Panc1 (cell line): ENCODE measurements at places on chromosomes 7 and 10.

DNA sequence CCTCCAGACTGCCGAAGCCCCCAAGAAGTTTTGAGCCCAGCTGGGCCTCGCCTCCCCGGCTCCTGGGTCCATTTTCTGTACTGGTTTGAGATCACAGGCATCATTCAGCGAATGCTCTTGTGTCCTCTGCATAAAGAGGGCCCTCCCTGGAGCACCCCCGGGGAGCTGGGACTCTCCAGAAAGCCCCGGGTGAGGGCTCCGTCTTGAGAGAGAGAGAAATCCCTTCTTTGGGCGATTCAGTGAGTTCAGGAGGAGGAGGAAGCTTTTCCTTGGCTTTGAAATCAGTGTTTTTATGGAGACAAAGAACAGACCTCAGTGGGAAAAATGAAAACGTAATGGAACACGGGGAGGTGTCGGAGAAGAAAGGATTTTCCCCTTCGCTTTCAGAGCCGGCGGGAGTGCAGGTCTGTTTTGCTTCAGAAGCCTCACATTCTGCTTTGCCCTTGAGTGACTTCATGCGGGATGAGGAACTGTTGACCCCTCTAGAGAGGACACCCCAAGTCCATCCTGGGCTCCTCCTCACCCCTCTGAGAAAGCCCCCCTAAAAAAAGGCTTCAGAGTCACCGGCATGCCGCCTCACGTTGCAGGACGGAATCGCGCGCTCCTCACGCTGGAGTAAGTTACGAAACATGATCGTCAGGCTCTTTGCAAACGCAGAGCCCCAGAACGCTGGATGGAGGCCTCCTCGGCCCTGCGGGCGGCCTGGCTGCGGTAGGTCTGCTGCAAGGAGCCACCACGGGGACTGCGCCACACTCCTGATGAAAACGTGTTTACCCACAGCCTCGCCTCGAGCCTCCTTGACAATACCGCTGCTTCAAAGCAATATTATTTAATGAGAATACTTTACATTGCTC, 8.5 kb upstream of the AP5Z1 start:
- DNase-seq: no peak

GRCh38 chr7:99392659-99393354, 15.6 kb downstream of the PDAP1 start:
- DNase-seq: no peak

DNA sequence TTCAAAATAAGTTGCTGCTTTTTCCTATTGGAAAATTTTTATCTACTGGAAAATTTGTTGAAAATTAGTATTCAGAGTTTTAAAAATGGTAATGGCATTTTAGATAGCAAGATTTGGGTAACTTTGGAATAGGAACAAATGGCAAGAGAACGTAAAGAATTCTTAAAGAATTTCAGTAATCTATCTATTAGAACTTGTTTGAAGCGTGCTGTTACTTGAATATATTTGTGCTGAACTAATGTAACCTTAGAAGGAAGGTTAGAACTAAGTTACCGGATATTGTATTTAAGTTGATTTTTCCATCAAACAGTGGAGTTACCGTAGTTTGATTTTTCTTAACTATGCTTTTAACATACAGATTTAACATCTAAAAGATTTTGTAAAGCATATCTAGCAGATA, 25.9 kb downstream of the SEPTIN7 start:
- no peak for DNase-seq

GRCh38 chr7:35248576-35249536, 5.0 kb downstream of the TBX20 start:
- DNase-seq: no peak

DNA sequence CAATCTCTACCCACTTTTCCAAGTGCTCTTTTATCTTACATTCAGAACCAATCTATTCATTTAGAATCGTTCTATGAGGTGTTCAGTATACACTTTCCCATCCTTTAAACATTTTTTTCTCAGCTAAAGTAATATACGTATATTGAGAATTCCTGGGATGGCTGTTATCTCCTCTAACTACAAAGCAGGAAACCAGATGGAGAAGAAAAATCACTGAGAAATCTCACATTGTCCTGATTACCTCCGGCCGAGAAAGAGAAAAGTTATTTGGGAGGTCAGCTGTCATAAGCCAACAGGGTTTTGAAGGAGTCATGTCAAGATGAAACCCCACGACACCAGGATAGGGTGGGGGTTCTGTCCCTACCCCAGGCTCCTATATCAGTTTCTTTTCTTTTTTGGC, 99.2 kb upstream of the KDM7A start:
- DNase-seq: no peak

DNA sequence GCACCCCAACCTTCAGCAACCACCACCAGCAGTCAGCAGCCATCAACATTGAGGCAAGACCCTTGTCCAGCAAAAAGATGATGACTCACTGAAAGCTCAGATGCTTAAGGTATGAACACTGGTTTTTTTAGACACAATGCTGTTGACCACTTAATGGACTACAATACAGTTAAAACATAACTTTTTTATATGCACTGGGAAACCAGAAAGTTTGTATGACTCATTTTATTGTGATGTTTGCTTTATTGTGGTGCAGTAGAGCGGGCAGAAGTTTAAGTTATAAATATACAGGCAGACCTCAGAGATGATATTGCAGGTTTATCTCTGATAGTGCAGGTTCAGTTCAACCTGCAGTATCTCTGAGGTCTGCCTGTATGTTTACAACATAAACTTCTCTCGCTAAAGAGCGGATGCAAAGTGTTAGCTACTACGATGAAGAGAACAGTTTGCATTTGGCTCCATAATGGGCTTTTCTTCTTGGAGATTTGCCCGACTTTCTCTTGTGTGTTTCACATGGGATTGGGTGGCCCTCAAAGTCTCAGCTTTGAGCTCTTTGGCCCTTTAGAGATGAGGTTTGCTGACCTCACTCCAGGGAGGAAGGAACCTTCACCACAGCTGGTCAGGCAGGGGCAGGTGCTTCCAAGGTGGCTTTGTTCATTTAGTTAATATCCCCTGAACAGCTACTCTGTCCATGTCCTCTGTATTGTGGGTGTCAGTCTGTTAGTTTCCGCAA, 84.4 kb upstream of the SHH start:
- DNase-seq: no peak

DNA sequence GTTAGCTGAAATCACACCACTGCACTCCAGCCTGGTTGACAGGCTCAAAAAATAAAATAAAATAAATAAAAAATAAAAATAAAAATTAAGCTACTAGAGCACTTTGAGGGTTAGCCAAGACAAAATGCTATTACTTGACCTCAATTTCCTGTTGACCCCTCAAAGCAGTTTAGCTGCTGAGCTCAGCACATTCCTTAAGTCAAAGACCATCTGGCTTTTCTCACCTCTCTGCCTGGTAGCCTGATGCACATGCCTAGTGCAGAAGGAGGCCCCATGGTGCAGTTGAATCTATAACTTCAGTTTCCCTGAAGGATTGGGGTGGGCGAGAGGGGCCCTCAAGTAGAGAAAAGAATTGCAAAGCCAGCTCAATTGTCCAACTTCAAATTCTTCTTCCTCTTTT, 211.1 kb upstream of the GALNT17 start:
- no peak for DNase-seq

DNA sequence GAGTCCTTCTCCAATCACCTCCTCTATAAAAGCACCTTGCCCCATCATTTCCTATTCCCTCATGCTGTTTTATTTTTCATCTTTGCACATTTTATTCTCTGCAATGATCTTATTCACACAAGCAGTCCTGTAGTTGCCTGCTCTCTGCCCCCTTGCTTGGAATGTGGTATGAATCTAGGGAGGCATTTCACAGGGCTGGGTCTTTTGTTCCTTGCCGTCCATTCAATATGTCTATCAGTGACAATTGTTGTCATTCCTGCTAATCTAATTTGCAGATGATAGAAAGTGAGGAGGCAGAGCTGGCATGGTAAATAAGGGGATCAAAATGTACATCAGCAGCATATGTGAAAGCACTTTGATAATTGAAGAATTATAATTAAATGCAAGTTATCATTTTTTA, 246.2 kb upstream of the C7orf33 start:
- DNase-seq: no peak

DNA sequence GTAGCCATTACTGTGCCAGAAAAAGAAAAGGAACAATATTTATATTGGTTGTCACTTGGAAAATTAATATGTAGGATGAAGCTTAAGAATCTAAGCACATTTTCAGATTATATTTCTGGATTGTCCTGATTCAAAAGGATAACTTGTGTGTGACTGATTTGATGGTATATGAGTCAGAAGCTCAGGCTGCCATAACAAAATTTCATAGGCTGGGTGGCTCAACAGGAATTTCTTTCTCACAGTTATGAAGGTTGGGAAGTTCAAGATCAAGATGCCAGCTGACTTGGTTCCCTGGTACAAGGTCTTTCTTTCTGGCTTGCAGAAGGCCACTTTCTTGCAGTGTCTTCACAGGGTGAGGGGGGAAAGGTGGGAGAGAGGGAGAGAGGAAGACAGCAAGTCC, 108.5 kb downstream of the ST7 start:
- no peak for DNase-seq

DNA sequence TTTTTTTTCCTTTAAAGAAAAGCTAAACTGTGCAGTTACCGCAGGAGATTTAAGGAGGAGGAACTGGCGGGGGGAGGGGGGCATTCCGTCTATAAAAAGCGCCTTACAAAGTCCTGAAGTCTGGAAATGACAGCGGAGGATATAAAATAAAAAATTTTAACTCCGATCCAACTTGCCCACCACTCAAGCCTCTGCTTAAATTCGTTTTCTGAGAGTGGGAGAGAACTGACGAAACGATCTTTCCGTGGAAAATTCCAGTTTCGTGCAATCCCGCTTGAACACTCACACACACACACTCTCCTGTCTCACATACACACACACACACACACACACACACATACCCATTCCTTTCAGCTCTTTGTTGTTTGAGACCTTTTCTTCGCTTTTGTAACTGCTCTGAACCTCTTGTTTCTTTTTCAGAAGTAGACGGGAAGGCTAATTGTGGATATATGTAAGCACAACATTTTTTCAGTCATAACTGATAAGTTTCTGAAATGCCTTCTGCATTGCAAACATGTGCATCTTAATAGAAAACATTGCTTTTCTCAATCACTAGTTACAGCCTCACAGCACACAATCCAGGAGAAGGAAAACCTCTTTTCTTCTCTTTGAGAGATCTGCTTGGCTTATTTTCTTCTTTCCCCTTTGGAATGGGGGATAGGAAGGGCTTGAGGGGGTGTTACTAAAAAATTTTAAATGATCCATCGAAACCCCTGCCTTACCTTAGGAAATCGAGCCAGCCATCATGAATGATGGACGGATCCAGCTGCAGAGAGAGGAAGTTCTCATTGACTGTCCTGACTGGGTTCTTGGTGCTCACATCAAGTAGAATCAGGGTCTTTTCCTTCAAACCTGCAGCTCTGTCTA, 628 bp downstream of the HPSE2 start:
- no peak for DNase-seq

DNA sequence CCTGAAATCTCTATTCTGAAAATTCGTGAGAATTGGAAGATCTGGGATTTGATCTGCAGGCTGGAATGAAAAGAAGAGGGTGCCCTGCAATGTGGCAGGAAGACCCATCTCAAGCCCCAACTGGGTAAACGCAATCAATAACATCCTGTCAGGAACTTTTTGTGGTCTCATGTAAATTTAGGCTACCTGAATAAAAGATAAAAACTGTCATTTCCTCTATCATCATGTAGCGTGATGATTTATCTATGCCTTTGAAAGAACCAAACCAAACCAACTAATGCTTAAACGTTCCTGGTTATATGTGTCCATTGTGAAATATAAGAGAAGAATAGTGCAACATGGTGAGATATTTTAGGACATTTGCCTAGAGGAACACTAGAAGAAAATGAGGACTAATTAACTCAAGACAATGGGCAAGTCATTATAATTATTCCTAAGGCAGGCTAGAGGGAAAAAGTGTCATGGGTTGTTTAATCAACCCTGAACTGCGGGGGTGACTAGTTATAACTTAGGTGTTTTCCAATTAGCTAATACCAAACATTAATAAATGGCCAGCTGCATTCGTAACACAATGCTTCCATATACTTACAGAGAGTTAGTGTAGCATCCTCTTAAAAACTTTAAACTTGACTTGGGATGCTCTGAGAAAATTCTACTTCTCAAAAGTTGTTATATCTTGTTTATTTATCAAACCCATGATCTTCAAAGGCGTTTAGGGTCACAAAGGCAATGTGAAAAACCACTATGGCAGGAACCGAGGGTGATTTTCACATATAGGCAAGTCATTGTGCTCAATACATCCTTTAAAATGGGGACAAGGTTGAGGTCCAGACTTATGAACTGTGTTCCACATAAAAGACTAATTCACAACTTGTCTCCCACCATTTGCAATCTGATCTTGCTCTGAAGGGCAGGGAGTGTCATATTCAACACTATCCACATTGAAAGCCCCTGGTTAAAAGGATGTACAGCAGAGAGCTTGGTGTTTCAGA, 48.6 kb upstream of the ADO start:
- DNase-seq: no peak

- no peak for DNase-seq
Observed at GRCh38 chr7:80445351-80445750, 66.5 kb downstream of the GNAT3 start.

- DNase-seq: no peak
Observed at GRCh38 chr7:146787266-146787665, 670.7 kb downstream of the CNTNAP2 start.

DNA sequence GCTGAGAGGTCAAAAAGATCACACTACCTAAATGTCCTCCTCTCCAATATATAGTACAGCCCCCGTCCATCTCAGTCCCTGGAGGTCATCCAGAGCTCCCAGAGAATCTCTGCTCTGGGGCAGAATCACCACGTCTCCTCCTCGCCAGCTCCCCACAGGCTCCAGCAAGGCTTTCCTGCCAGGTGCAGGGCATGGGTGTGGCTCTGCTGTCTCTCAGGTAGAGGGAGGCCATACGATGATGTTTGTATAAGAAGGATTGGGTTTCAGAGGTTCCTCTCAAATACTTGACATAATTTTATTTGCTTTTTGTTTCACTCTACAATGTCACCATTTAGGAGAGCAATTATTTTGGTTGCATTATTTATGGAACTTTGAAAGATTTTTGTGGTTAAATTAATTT, 98.3 kb upstream of the PRSS58 start:
- no peak for DNase-seq

GRCh38 chr7:101564778-101565211, 64.3 kb downstream of the MYL10 start:
- no peak for DNase-seq

DNA sequence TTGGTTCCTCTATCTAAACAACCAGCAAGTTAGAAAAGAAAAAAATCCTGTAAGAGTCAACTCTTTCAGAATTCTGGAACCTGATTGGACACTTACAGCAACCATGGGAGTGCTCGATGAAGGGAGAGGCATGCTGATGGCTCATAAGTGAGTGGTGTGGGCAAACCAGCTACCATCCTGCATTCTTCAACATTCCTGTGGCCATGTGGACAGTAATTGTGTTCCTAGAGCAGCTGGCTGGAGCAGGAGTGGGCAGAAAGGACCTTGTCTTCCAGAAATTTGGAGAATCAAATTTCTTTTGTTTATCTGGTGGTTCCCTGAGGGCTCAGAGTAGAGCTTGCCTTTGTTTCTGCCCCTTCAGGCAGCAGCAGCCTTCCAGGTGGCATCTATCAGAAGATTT, 22.5 kb upstream of the MYL7 start:
- DNase-seq: no peak

DNA sequence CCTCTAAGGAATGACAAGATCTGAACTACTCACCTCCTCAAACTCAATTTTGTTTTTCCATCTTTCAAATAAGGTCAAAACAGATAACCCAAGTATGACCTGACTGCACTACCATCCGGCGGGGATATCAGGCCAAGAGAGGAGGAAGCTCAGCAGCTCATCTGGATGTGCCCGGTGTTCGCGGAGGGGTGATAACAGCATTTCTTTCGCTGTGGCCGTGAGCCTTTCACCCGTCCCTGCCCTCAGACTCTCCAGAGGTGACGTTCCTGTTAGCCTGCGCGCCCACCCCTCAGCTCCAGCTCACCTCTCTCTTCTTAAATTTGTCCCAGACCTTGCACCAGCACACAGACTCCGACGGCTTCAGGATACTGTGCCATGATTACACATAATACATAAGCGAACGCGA, 526 bp downstream of the ZNF248 start:
- no peak for DNase-seq
